Mesenteric fat pad (tissue), 1 donor: ENCODE measurements at places on chromosomes 4 and X. TPM values are rescaled to one million over a fixed set of nuclear protein-coding genes. Genes with fewer than 3 reads are reported as not detected.

DNA sequence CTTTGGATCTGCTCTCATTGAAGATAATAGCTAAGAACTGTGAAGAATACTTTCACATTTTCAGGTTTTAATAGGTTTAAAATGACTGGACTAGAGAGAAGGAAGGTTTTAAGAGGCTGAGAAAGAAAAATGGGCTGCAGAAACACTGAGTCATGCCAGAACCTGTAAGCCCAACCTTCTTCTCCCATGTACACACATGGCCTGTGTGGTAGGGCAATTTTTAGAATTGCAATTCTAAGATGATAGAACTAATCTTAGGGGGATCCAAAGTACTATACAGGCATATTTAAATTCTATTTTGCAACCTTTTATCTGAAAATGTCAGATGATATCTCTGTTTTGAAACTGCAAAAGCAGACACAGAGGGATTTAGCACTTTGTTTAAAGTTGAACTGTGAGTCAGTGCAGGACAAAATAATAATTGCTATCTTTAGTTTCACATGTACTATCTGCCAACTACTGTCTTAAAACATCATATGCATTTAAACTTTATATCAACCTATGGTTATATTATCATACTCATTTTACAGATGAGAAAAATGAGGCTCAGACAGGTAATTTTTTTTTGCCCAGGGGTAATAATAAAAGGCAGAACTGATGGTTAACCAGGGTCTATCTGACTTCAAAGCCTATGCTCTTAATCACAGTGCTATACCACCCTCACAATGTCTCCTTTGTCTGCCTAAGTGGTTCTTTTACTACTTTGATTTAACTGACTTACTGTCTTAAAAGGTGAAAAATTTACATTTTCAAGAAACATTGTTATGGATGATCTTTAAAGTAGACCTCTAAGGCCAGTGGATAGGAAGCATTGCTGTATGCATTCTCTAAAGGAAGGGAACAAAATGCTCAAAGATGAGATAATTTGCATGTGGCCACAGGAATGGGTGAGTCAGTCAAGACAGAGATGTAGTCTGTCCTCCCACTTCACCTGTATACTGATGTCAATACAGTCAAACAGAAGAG, 4.3 kb downstream of the TMPRSS11E start:
- DNase-seq: no peak

Gene TXLNG
- total RNA-seq: 25.6 TPM

DNA sequence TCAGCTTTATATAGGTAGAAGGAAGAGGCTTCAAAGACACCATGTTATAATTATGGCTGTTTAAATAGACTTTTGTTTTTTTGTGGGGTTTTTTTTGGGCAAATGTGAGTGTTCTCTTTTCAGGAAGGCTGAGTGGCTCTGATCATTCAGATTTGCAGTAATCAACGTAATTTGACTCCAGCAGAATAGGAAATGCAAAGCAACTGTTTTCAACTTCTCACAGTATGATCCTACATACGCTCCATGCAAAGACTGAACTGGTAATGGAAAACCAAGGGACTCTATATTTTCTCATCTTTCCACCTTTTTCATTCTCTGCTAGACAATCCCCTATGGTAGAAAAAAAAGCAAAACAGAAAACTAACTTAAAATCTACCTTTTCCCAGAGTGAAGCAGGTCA, 10.8 kb downstream of the ADH1B start:
- no peak for DNase-seq

- DNase-seq: no peak
These were observed 21.1 kb upstream of the HSFX4 start for GRCh38 chrX:149908308-149908707.

- peak; percentile 73 for DNase-seq
These were observed 116.6 kb downstream of the CPZ start for GRCh38 chr4:8709050-8709728.

- no peak for DNase-seq
These were observed 91.6 kb downstream of the NYX start for GRCh38 chrX:41538707-41539106.

DNA sequence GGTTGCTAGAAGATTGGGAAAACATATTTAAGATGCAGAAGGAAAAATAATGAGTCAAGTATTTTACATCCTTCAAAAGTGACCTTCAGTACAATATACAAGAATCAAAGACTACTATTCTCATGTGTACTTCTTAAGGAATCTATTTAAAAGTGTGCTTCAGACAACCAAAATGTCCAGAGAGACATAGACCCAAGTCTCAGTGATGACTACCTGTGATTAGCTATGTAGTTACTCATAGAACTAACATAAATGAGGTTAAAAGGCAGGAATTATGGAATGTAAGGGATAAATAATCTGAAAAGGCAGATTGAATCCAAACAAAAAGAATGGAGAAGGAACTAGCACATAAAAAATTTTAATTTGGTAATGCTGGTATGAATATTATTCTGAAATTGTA, 634.7 kb upstream of the FAM241A start:
- DNase-seq: no peak

GRCh38 chr4:185666156-185666555, 130.8 kb upstream of the PDLIM3 start:
- DNase-seq: no peak

Gene XK
- total RNA-seq: 0.13 TPM

Gene TMSB15A
- not detected for total RNA-seq

- DNase-seq: no peak
These were observed 47.0 kb downstream of the SCLT1 start for GRCh38 chr4:129046055-129046959.

DNA sequence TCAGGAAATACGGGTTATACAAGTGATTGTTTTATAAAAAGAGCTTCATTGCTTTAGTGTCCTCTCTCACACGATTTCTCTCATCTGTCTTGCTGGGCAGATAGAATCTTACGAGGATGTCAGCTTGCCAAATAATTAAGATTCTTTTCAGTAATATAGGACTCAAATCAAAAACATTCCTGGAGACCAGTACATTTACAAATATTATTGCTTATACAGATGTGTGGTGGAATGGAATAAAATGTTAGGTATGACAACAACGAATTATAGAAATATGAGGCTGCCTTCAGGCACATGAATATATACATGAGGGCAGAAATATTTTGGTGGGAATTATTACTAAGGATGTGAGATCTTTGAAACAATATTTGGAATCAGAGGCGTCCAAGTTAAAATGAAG, 88.9 kb downstream of the GC start:
- no peak for DNase-seq

DNA sequence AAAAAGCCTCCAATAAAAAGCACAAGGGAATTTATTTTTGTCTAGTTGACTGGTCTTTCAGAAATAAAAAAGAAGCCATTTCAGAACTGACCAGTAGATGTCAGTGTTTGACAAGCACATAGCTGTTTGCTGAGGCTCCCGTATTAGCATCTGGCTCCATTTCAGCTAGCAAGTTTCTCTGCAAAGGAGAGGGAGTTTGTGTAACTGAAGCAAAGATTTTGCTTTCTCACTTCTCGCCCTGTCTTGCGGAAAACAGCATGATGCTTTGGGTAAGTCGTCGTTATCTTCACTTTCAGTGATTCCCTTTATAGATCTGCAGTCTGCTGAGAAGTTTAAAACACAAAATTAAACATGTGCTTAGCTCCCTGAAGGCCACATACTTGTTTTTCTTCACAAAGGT, 85.5 kb downstream of the CT47B1 start:
- no peak for DNase-seq

- DNase-seq: no peak
These were observed 141.6 kb upstream of the AADAT start for GRCh38 chr4:170231377-170231776.

- no peak for DNase-seq
These were observed 33.4 kb upstream of the FAM47B start for GRCh38 chrX:34909151-34909550.

Gene CABS1
- total RNA-seq: not detected

Gene PTPN13
- total RNA-seq: 13.2 TPM

DNA sequence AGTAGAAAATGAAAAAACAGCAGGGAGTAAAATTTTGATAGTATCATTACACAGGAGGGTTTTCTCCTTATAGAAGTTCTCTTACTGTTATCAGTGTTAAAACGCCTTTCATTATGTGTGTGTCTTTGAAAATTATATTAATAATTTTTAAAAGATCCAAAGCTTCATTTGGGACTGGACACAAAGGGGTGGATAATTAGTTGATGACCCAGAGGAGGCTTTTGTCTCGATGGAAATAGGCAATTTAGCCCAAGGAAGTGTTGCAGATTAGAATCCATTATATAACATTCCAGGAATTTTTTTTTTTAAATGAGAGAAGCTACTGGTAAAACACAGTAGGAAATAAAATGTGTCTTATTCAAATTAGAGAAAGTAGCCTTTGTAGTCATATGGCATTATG, 1339.3 kb downstream of the FSTL5 start:
- no peak for DNase-seq

GRCh38 chr4:128424527-128425497, 137.2 kb upstream of the PGRMC2 start:
- no peak for DNase-seq

Gene PHOX2B
- not detected for total RNA-seq
